ENCODE measurements at places on chromosomes 1 and 21.

DNA sequence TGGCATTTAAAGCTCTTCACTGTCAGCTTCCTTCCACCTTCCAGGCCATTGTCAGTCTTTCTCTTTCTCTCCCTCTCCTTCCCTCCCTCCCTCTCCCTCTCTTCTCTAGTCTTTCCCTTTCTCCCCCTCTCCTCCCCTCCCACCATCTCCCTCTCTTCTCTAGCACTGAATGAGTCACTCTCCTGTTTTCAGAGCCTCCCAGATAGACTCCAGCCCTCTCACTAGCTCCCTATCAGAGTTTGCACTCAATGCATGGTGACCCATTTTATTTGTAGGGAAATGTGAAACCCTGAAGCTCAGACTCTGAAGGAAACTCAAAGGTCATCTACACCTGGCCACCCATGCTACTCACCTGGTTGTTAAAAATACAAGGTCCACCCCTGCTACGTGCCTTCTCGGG is 4.4 kb upstream of the MATN1 start:
- DNase-seq, result no peak

DNA sequence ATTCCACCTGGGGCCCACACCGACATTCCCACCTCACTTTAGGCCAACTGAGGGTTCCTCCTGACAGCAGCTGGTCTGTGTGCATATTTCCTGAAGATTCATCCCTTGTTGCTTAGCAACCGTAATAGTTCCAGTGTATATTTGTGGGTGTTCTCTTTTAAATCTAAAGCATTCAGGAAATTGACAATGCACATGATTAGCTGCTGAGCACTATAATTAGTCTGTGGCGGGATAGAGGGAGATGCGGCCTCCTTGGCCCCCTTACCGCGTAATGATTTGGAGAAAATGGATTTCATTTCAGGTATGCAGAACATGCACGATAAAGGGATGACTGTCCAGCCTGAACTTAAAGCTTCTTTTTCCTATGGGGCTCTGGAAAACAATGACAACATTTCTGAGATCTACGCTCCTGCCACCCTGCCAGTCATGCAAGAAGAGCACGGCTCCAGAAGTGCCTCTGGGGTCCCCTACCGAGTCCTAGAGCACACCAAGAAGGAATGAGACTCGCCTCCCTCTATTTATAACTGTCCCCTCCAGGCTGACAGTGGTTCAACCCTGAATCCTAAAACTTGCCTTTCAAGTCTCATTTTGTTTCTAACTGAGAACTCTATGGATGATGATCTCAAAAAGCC is 33.8 kb upstream of the RCAN3 start:
- no peak for DNase-seq

DNA sequence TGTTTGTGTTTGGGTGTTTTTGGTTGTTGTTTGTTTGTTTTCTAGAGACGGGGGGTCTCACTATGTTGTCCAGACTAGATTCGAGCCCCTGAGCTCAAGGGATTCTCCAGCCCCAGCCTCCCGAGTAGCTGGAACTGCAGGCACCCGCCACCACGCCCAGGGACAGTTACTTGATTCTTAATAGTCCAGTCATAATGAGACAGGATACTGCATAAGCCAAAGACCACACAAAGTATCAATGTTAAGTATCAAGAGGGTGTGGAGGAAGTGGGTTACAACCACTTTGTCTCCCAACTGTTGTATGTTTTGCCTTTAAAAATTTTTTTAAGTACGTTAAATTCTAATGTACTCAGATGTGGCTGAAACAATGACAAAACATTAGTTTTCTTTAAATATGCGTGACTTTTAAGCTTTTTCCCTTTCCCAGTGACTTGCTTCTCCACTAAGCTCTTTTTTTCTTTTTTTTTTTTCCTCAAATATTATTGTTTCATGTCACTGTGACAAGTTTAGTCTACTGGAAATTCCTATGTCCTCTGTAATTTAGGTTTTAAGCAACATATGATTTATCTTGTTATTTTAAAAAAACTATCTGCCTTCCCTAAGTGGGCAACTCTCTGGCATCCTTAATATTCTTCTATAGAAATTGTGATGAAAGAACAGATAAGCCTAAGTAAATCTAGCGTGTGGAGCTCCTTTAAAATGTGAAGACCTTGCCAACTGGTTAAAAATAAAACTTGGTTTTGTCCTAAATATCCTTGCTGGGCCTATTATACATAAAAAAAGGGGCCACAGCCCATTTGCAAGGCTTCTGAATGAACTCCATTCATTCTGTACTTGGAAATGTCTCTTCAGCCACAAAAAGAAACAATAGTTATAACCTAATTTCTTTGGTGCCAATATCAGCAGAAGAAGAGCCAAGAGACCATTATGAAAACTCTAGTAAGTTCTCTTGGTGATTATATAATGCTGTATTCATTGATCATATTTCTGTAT is 56.2 kb upstream of the DPH5 start:
- DNase-seq, result peak; percentile 54

DNA sequence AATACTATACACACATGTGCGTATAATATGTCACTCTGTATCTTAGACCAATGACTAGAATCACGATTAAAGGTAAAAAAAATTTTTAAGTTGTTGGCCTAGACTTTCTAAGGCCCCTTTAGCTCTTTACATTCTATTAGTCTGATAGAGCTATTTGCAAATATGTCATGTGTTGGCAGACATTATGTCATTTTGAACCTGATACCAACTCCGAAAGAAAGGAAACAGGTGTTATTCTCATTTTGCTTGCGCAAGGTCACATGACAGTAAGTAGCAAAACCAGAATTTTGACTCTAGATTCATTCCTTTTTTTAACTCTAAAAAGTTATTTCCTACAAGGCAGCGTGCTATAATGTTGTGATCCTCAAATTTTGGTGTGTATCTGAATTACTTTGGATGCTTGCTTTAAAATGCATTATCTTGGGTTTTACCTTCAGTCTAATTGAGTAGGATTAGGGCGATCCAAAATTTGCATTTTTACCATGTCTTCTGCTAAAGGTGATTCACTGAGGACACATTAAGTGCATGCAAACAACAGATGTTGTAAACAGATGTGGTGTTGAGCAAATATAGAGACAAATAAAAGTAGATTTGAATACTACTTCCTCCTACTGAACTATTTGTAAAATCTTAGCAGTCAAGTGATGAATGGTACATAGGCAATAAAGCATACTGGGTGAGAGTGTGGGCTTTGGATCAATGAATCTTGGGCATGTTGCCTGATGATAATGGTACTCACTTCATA is 63.5 kb upstream of the KIAA1614 start:
- DNase-seq, result no peak

GRCh38 chr1:41365772-41366454 is 4.7 kb downstream of the FOXO6 start:
- DNase-seq, result no peak

DNA sequence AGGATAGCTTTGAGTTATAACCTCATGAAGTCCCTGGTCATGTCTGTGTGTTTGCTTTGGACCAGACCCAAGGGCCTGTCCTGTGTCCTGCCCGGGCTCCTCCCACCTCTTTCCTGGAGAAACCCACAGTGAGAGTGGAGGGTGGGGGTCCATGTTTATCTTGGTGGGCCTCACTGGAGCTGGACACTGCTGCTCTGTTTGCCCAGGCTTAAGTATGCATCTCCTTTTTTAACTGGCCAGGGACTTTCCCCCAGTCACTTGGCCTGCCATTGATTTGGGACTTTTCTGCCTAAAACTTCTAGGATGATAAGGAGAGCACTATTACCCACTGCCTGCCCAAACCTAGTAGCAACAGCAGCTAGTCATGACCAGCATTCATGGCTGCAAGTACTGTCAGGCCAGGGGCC is 49.8 kb downstream of the DDR2 start:
- DNase-seq, result no peak

- peak; percentile 31 for DNase-seq
Measured at GRCh38 chr1:145690587-145691558, 16.3 kb downstream of the PDZK1 start.

DNA sequence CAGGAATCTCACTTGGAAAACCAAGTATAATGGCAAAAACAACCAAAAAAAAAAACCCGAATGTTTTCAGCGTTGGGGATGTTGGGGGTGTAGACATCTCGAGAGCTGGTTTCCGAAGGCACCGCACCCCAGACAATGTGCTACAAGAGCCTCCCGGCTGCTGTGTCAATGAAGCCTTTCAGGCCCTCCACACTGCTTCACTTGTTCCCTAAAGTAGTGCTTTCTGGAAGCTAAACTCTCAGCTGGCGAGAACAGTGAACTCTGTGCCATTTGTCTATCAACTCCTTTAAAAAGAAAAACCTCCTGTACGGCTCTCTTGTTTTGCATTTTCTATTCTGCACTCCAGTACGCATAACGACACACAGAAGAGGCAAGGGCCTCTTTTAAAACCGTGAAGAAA is 32.5 kb downstream of the PLEKHO1 start:
- no peak for DNase-seq

GRCh38 chr1:45862008-45862407 is 58.6 kb downstream of the MAST2 start:
- DNase-seq, result no peak

GRCh38 chr1:24635195-24635843 is 7.8 kb upstream of the SRRM1 start:
- no peak for DNase-seq

DNA sequence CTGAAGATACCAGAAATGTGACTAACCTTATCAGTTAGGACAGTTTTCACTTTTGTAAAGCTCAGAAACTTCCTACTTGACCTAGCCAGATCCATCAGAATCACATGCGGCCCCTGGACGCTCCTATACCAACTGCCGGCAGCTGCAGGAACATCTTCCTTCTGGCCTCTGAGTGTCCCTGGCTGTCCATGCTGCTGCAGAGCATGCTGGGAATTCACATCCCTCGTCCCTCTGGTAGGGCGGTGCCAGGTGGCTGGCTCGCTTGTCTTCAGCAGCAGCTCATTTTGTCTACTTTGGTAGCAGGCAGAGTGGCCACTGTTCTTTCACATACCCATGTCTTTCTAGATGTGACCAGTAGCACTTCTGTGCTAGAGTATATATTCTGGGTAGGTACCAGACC is 34.4 kb downstream of the HHAT start:
- DNase-seq, result no peak

- no peak for DNase-seq
Measured at GRCh38 chr1:11671544-11672286, 7.7 kb downstream of the FBXO6 start.

DNA sequence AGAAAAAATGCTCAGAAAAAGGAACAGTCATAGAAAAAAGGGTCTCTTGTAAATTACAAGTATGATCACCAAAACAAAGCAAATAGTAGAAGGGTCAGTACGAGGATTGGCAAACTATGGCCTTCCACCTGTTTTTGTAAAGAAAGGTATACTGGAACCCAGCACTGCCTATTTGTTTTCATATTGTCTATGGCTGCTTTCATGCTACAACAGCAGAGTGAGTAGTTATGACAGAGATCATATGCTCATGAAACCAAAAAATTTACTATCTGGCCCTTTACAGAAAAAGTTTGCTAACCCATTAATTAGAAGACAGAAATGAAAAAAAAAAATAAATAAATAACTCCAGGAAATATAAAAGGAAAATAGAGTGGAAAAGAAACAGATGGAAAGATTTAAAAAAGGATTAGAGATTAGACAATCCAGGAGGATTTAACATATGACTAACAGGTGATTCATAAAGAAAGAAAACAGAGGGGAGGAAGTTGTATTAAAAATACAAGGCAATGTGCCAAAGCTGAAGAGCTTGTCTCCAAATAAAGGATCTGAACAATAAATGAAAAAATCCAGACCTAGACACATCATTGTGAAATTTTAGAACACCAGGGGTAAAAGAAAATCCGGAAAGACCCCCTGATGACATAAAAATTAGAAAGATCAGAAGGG is 108.5 kb upstream of the SERTAD4 start:
- no peak for DNase-seq

DNA sequence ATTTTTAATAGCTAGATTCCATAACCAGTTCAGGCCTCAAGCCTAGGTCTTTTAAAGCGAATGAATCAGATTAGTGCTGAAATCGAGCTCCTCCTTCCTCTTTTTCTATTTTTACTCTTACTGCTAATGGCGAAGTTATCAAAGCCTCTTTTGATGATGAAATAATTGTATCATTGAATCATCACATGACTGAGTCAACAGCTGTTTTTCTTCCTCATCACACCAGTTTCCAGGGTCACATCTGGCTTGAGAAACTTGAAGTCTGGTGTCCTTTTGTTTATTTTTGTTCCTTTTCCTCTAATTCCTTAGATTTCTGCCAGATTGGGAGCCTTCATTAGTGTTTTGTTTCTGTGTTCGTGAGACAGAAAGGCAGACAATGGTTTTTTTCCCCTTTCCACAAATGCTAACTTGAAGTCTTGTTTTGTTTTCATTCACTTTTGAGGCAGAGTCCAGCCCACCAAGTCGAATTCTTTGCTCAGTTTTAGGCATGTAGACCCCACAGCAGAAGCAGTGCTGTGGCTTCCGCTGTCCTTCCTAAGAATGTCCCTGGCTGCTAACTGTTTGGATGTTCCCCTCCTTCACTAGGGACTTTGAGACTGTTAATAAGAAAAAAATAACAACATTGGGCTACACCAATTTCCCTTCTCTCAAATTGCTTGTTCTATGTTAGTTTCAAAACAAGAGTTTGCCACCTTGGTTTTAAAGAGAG is 51.9 kb upstream of the FMOD start:
- no peak for DNase-seq

GRCh38 chr1:183155939-183156338 is 30.1 kb upstream of the LAMC2 start:
- DNase-seq, result no peak

DNA sequence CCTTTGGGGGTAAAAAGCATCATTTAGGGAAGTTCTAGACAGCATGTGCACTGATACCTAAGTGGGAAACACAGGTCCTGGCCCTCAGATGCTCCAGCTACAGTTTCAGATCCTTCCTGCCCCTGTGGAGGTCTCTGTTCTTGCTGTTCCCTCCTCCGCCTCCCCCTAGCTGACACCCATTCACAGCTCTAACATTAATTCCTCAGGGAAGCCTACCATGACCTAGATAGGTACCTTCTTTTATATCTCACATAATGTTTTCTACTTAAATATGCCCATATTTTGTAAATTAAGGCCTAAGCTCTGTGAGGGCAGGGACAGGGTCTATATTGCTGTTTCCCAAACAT is 11.3 kb downstream of the TSPAN2 start:
- no peak for DNase-seq

GRCh38 chr1:215544566-215544965 is 22.5 kb upstream of the KCTD3 start:
- no peak for DNase-seq

DNA sequence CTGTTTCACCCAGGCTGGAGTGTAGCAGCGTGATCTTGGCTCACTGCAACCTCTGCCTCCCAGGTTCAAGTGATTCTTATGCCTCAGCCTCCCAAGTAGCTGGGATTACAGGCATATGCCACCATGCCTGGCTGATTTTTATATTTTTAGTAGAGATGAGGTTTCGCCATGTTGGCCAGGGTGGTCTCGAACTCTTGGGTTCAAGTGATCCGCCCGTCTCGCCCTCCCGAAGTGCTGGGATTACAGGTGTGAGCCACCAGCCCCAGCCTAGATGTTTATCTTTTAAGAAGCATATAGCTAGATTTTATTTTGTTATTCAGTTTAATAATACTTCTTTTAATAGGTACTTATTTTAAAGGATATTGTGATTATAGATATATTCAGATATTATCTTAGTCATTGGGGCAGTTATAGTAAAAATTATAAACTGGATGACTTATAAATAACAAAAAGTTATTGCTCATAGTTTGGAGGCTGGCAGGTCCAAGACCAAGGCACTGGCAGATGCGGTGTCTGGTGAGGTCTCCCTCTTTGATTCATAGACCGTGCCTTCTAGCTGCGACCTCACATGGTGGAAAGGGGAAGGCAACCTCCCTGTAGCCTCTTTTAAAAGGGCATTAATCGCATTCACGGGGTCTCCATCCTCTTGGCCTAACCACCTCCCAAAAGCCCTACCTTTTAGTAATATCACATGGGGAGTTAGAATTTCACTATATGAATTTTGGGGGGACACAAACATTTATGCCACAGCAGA is 3.1 kb upstream of the KCNE2 start:
- no peak for DNase-seq

GRCh38 chr1:23506376-23507107 is 22.6 kb upstream of the ASAP3 start:
- no peak for DNase-seq

Measured in activated naive CD8-positive, alpha-beta T cell treated with anti-CD3 and anti-CD28 coated beads, Interleukin-2, amount 50 U/mL, for 24 hours (primary cell).